ENCODE measurements at places on chromosomes 5 and 9.

DNA sequence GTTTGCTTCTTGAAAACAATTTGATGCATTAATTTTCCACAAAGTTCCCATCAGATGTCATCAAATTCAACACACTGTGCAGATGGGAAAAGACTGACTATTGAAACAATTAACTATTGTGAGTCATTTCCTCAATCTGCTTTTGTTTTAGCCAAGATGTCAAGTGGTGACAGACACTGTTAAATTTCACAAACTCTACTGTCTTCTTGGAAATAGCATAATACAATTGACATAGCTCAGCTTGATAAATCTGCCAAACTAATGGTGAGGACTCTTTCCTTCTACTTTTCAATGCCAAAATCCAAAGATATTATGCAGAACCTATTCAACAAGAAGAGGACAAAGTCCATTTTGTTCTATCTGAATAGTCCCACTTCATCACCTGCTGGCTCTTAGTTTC lies 242.3 kb downstream of the CAAP1 start:
- DNase-seq = no peak

DNA sequence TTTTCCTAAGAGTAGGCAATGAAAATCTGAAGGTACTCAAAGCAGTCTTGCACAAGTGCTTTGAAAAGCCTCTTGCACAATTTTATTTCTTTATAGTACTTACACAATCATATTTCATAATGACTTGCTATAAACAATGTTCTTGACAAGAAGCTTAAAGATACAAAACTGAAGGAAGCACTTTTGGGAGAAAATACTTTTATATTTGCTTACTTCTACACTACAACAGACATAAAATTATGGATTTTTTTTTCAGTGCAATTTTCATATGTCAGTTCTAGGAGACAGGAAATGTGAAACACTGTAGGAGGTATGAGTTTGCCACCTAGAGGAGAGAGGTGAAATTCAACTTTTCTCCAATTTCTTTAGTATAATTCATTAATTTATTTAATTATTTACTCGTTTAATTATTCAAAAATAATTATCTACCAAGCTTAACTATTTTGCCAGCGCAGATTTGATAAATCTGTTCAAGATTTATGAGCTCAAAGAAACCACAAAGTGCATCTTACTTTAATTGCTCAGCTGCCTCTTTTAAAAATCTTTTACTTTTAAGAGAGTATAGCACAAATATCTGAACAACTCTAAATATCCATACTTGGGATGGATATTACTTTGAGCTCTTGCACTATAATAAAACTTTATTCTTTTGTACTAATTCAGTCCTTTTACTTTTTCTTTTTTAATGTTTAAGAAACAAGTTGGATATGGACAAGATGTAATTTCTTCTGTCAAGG lies 29.0 kb upstream of the CDKN2B start:
- peak; percentile 29 for DNase-seq

GRCh38 chr9:700365-701282 lies 140.9 kb upstream of the DMRT1 start:
- DNase-seq = no peak

DNA sequence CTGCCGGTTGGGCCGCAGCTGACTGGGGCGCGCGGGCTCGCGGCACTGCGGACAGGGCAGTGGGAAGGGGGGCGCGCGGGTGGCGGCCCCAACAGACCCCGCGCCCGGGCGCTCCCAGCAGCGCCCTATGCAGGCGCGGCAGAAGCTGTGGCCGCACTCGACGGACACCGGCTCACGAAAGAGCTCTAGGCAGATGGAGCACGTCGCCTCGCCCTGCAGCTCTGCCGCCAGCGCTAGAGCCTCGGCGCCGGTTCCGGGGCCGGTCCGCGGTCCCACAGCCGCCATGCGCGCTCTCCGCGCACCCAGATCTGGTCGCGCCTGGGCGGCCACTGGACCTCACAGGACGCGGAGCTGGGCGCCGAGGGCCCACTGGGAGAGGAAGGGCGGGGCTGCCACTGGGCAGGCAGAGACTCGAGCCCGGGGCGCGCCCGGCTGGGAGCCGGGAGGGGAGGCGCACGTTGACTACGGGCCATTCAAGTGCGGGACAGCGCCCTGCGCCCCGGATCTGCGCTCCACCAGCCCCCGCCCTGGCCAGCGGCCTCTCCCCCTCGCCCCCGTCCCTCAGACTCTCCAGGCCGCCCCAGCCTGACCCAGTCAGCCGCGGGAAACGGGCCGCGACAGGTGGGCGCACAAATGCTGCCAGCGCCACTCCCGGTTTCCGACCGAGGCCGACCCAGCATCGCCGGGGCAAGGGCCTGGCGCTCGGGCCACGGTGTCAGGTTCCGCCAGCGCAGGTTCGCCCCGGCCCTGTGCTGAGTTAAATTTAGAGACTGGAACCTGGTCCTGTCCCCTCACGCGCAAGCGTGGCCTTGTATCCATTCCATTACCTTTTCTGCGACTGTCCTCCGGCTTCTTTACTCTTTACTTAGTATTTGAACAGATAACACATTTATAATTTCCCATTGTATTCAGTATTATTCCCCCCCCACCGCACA lies at the start of gene TRIM7:
TRIM7 (minus strand) TSS at position 371 of the 935 bp plus-strand sequence; CDS start at position 285, 86 bp downstream.
- DNase-seq = no peak

DNA sequence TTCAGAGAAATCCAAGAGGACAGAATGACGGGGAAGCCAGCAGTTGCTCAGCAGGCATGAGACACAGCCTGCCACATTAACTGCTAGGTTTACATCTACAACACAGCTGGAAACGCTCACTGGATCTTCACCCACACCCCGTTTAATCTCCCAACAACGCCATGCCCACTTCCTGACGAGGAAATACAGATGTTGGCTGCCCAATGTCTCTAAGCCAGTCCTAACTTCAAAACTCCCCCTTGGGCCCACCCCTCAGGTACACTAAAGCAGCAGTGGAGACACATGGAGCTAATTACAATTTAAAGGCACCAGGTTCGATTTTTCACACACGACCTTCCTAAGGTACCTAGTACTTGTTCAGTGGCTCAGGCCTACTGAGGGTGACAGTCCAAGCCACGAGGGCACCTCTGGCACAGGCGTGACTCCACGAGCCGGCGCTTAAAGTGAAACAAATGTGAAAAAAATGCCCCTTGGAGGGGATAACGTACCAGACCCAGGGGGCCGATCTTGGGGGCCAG lies 904 bp downstream of the RPL12 start:
- no peak for DNase-seq

GRCh38 chr5:39231705-39232525 lies 12.6 kb upstream of the FYB1 start:
- DNase-seq = no peak

DNA sequence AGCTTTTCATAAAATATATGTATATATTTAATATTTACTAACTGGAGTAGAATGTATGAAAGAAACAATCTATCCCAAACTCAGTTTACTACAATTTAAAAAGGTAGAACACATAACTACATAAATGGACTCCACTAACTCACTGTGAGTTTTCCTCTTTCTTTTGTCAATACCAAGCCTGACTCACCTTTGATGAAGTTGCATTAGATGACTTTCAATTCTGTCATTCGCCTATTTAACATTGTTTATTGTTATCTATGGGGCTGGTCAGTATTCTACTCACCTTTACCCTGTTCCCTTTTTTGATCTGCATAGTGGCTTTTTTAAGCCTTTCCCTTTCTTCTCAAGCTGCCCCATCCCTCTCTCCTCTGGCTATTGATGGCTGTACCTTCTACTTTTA lies 629.7 kb downstream of the RAB3C start:
- DNase-seq = no peak

DNA sequence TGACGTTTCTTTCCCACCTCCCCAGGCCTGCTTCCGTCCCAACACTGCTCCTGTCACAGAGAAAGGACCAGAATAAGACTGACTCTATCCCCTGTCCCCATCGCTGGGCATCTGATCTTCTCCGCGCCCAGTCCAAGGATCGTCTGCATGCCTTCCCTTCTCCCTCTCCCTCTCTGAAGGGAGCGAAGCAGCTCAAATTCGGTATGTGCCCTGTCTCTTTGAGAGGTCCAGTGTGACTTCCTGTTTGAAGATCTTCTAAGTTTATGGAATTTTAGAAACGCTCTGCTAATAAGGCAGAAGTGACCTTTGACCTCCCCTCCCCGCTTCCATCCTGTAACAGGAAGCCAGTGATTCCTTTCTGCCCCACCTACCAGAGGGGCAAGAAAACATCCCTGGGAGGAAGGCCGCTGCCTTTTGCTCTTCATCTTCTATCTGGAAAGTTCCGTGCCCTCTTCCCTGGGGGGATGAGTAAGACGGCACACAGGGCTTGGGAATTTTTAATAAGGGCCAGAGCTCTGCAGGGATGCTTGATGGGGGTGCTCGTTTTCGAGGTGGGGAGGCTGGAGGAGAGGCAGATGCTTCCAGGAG lies 40.7 kb upstream of the RNU6ATAC start:
- no peak for DNase-seq

DNA sequence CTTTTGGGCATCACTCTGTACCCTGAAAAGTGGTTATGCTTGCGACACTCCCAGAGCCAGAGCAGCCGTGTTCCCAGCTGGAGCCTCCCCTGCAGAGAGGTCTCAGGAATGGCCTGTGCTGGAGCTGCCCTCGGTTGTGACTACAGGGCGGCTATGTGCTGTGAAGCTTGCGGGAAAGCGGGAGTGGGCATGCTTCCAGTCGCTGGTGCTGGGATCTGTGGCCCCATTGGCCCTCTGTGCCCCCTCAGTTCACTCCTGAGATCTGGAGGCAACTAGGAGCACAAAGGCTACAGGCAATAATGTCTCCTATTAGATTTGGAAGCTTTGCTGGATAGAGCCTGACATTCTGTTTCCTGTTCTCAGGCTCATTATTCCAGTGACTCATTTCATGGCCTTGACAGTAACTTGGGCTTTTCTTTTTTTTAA lies 56.9 kb downstream of the GPR107 start:
- no peak for DNase-seq

DNA sequence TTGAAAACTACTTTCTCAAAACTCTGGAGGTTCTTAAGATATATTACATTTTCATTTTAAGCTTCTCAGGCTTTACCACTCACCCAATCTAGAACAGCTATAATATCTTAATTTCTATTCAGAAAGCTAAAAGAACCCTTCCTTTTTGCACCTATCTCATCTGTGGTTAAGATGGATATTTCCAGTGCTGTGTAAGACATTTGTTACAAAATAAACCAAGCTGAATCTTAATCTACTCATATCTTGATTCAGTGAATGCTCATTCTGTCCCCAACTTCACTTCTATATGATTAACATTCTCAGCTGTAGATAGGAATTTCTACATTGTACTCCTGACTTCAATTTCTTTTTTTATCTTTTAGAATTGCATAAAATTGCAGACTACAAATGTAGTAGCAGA lies 15.0 kb downstream of the ABHD17B start:
- no peak for DNase-seq

DNA sequence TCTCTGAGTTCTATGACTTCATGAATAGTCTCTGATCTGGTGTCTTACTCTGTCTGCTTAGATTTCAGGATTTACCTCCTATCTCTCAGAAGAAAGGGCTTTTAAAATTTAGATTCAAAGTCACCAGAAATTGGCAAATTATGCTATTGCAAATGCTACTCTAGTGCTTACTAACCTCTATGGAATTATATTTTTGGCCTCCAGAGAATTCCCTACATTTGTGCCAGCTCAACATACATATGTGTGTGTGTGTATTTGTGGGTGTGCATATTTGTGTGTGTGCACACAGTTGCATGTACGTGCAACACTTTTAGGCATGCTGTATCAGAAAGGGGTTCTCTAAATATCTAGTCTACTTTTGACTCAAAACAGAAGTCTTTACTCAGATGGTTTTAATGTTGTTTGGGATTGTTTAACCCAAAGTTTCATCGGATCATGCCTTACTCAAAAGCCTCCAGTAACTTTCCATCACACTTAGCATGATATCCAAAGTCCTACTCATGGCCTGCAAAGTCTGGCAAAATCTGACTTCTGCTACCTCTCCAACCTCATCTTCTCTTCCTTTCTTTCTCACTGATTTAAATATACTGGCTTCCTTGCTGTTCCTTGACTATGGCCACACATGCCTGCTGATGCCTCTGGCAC lies 147.6 kb upstream of the NR3C1 start:
- no peak for DNase-seq

DNA sequence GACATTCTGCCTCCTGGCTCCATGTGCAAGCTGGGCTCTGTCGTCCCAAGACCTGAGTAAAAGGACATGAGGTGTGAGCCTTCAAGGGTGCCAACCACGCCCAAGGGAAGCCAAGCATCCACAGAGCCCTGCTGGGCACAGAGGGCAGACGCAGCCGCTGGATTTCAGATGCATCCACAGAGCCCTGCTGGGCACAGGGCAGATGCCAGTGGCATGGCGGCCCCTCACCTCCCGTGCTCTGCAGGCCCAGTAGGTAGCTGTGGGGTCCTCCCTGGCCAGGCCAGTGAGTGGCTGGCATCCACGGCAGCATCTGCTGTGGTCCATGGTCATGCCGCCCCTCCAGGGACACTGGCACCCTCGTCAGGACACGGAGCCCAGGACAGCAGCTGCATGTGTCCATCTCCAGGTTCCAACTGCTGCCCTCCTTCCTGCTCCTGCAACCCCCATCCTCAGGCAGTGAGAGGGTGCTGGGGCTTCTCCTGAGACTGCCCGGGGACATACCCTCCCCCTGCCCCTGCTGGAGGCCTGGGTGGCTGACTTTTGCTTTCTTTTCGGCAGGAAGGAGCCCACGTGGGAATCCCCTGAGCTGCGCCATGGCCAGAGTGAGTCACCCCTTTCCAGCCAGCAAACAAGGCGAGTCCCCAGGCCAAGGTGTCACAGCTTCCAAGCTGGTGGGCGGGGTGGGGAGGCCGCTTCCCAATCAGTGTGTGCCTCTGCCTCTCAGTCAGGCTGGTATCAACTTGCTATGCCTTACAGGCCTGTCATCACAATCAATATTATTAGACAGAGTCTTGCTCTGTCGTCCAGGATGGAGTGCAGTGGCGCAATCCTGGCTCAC lies 4.0 kb upstream of the TRAF2 start:
- DNase-seq = no peak

DNA sequence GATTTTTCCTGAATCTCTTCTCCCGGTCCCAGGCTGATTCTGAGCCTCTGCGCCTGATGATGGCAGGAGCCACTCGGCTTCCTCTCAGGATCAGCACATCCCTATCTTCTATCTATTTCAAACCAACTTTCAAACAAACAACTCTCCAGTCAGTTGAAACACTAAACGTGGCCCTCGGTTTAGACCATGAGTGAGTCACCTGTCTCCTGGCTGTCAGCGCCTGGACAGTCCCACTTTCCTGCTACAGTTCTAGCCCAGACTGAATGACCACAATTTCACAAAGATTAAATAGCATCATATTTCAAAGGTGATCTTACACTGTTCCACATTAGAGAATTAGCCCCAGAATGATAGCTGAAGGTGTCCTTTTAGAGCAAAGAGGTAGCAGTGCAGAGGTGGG lies 6.2 kb downstream of the SLC6A19 start:
- DNase-seq = no peak
